ENCODE measurements at places on chromosomes 11 and 22. TPM values are rescaled to one million over a fixed set of nuclear protein-coding genes. Genes with fewer than 3 reads are reported as not detected.

Gene ALDH3B1
- 5.8 TPM for total RNA-seq

Gene OR10A2
- 0.22 TPM for total RNA-seq

Gene MMP13
- total RNA-seq = not detected

Gene GLYAT
- total RNA-seq = not detected

Gene HEPHL1
- not detected for total RNA-seq

Gene ZBTB3
- total RNA-seq = 15.2 TPM
